ENCODE measurements at places on chromosomes 5 and 9.
A peak's percentile ranks its signal among the peaks of the same experiment; 100 is the strongest.

- peak; percentile 60 for DNase-seq
Observed at GRCh38 chr5:80672140-80672736, 17.5 kb upstream of the DHFR start.

- DNase-seq, result no peak
Observed at GRCh38 chr5:146897061-146897460, 18.5 kb upstream of the PPP2R2B start.

GRCh38 chr5:8641786-8642505 lies 773.0 kb downstream of the MTRR start:
- no peak for DNase-seq

GRCh38 chr5:76371960-76372322 lies 31.1 kb upstream of the IQGAP2 start:
- no peak for DNase-seq

- peak; percentile 42 for DNase-seq
Observed at GRCh38 chr5:32278406-32278805, 34.3 kb downstream of the MTMR12 start.

GRCh38 chr5:132481596-132482211 lies 8.9 kb downstream of the IRF1 start:
- no peak for DNase-seq

GRCh38 chr9:138009803-138010690 lies 132.5 kb downstream of the CACNA1B start:
- no peak for DNase-seq

DNA sequence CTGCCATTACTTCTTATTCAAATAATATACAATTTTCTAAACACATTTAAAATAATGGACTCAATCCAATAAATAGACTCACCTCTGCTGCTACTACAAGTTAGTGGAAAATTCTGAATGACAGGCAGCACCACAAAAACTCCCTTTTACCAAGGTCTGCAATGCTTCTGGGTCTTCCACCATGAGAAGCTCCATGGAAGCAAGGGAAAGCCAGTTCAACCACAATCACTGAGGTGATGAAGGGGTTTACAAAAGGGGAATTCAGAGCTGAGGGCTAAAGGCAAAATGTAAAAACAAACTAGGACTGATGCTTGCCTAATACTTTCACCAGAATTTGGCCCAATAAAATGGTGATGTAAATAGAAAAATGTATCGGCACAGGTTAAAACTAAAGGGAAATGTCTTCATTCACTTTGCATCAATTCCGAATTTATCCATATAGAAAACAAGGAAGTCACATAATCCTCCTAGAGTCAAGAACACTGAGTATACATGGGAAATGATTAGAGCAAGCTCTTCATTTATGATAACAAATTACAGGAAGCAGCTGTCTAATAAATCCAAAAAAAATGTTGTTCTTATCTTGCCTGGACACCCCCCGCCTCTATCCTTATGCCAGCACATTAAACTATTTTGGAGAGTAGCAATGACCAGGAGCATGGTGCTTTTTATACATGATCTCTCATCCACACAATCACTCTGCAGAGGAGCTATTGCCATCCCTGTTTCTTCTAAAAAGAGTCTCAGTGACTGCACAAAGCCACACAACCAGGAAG lies 66.3 kb upstream of the NFIB start:
- no peak for DNase-seq

- DNase-seq, result peak; percentile 74
Observed at GRCh38 chr5:124634741-124635323, 111.6 kb downstream of the ZNF608 start.

- DNase-seq, result no peak
Observed at GRCh38 chr5:11897781-11898180, 6.5 kb downstream of the CTNND2 start.

DNA sequence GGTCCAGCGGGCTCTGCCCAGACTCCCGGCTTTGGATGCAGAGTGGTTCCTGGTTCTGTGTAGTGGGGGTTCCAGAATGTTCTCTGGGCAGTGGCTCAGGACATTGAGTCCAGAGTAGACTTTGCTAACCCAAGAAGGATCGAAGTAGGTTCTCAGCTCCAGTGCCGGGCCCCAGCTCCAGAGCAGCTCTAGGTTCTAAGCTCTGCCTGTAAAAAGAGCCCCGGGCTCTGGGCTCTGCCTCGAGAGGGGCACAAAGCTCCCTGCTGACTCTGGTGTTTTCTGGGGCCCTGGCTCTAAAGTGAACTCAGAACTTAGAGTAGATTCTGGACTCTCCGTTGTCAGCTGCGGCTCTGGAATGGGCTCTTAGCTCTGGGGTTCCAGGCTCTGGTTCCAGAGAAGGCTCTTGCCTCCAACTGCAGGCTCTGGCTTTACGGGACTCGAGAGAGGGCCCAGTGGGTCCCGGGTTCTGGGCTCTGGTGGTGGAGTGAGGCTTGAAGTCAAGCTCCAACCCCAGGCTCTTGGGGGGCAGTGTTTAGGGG lies 414 bp downstream of the WDR38 start:
- no peak for DNase-seq

DNA sequence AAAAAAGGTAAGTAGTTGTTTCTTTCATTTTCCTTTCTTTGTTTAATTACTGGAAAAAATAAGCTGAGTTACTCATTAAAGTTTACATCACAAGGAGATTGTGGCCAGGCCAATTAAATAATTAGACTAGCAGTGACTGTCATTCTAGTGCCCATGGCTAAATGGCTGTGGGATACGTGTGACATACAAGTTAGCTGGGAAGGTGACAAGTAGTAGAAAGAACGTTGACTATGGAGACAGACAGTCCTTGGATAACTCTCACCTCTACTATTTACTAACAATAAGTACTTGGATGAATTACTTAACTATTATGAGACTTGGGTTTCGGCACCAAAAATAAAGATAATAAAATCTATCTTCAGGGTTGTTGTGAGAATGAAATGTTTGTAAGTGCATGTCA lies 7.0 kb upstream of the LOX start:
- DNase-seq, result no peak

GRCh38 chr5:132592521-132592920 lies 35.7 kb downstream of the RAD50 start:
- DNase-seq, result no peak

DNA sequence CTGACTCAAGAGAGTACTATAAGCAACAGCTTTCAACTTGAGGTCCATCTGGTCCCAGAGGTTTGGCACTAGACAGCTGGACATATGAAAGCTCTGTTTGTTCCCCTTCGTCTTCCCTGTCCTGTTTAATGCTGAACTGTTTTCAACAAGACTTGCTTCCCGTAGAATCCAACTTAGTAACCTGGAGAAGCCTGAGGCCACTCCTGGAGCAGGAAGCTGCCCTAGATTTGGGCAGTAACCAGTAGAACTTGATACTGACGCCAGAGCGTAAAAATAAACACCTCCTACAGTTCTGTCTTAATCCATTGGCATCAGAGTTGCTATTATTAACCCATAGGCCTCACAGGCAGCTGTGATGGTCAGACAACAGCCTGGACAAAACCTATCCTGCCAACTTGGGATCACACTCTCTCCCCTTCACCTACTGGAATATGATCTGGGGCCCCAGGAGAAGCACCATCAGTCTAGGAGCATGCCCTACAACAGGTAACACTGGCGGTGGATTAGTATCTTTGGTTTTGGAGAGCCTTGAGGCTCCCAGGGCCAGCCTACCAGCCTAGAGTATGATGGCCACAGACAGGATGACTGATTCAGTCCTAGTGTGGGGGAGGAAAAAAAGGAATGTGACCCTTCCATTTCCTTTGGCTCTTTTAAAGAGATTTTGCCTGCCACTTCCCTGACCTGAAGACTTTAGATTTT lies 29.2 kb downstream of the RUSC2 start:
- peak; percentile 57 for DNase-seq

- DNase-seq, result peak; percentile 29
Observed at GRCh38 chr5:110590187-110590586, 136.3 kb downstream of the TMEM232 start.

DNA sequence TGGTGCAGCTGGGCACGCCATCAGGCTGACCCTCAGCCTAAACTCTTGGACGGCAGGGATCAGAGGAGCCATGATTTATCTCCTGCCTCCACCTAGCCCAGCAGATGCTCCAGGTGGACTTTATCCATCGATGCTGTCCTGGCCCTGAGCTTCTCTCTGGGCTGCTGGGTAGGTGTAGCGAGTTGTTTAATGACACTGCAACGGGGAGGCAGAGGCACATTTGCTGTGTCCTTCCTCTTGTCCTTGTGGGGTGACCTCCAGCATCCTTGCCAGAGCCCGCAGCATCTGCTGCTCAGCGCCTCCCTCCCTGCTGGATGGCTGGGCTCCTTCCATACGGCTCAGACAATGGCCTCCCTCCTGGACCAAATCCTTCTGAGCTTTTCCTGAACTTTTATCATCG lies 103.1 kb upstream of the IRX4 start:
- DNase-seq, result no peak

DNA sequence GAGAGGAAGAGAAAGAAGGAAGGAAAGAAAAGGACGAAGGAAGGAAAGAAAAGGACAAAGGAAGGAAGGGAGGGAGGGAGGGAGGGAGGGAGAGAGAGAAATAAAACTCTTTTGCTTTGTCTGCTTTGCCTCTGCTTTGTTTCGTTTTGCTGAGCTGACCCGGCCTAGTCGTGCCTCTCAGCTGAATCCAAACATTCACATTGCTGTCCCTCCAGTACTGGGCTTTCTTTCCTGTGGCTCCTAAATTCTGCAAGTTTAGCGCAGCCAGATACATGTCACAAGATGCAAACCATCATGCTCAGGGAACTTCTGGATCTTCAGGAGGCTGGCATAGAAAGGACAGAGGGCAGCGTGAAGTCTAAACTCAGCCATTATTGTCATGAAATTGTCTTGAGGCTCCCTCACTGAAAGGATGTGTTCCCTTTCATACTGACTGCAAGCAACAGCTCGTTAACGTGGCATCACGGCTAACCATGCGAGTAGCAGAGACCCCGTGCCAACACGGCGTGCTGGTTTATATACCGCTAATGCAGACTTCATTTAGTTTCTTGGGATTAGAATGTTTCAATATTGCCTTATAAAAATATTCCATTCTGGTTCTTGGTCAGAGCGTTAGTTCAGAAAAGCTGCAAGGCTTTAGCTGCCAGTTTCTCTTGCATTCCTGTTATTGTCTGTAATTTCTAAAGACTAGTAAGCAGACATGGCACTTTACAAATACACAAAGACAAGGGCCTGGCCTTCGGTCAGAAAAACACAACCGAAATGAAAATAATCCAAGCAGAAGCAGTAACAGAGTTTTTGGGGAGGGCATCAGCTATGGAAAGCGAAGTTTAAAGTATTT lies 94.2 kb downstream of the TMEM174 start:
- DNase-seq, result no peak

GRCh38 chr9:33041432-33042188 lies 16.5 kb downstream of the DNAJA1 start:
- DNase-seq, result no peak
